ENCODE measurements at places on chromosomes 6 and 20.

GRCh38 chr20:37523911-37524700, 3.1 kb downstream of the NNAT start:
- no peak for DNase-seq

- DNase-seq = no peak
Measured at GRCh38 chr6:16885411-16886160, 124.3 kb upstream of the ATXN1 start.

DNA sequence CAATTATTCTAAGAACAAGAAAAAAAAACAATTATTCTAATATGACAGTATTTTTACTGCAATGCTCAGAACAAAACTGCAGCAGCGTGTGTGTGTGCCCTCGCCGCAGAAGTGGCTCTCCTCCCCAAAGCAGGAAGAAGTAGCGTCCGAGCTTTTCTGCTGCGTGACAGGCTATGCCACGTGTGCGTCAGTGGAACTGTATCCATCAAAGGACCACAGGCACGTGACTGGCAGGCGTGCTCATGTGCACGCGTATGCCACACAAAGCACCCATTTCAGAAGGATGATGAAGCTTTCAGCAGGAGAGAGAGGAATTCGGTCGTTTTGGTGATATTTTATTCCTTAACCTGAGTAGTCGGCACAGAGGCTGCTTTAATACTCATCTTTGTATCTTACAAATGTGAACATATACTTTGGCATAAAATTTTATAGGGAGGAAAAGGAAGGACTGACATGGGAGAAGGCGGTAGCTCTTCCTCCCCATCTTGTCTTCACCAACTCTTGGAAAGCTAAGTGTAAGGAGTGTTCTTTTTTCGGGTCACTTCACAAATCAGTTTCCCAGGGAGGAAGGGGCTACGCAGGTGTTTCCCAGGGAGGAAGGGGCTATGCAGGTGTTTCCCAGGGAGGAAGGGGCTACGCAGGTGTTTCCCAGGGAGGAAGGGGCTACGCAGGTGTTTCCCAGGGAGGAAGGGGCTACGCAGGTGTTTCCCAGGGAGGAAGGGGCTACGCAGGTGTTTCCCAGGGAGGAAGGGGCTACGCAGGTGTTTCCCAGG, 3.4 kb downstream of the TCFL5 start:
- DNase-seq = no peak

DNA sequence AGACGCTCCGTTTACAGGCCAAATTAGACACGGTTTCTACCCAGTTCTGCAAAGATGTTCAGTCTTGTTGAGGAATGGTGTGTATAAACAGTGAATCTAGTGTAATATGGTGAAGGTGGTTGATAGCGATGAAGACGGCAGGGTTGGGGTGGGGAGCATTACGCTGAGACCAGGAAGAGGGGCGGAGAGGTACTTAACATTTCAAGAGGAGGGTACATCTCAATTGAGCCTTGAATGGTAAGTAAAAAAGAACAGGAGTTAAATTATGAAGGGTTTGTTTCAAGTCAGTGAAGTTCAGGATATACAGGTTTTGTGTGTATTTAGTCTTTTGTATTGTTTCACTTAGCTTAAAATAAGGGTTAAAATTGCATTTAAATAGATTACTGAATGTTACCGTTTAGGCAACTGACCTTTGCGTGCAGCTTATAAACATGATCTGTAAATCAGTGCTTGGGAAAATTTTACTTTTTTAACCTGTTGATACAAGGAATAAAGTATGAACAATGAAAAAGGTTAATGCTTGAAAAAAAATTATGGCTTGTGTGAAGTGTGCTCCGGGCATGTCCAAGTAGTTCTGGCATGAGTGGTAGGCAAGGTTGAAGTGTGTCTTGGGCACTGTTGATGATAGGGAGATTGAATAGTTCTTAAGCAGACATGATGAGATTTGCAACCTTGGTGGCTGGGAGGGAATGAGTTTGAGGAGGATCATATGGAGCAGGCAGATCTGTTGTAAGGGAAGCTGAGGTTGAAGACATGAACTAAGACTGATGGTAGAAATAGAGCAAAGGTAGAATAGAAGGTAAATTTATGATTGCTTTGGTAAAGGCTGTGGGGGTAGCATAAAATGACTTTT, 842 bp downstream of the POLR1C start:
- DNase-seq = no peak

GRCh38 chr20:54344832-54345231, 130.6 kb upstream of the DOK5 start:
- DNase-seq = no peak

DNA sequence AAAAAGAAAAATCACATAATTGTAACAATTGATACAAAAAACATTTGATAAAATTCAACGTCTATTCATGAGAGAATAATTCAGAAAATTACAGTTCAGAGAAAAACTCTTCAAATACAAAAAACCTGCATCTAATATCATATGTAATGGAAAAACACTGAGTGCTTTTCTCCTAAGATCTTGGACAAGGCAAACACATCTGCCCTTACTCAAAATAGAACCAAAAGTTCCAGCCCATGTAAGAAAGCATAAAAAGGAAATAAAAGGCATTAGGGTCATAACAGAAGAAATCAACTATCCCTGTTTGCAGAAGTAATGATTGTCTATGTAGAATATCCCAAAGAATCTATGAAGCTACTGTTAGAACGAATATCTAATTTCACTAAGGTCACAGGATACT, 721.4 kb downstream of the RFPL4B start:
- DNase-seq = no peak

Data from activated T-helper 1 cell treated with Interleukin-2 at 50 U/mL for 16 hours (primary cell).